ENCODE measurements at places on chromosomes 6 and 20. TPM values are rescaled to one million over a fixed set of nuclear protein-coding genes. Genes with fewer than 3 reads are reported as not detected.

Gene MYL9
- 7.8 TPM for total RNA-seq

Gene TMEM244
- not detected for total RNA-seq

DNA sequence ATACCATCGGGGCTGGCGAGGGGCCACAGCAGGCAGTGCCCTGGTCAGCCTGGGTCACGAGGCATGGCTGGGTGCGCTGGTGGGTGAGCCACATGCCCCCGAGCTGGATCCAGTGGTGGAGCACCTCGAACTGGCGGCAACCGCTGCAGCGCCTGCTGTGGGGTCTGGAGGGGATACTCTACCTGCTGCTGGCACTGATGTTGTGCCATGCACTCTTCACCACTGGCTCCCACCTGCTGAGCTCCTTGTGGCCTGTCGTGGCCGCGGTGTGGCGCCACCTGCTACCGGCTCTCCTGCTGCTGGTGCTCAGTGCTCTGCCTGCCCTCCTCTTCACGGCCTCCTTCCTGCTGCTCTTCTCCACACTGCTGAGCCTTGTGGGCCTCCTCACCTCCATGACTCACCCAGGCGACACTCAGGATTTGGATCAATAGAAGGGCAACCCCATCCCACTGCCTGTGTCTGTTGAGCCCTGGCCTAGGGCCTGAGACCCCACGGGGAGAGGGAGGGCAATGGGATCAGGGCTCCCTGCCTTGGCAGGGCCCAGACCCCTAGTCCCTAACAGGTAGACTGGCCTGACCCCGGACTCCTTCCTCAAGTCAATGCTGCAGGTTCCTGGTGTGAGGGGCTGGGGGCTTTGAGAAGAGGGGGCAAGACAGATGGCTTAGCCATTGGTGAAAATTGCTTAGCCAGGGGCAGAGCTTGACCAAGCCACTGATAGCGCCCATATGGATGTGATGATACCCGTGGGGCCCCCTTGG lies 598 bp downstream of the TMEM239 start:
- no peaks in the 10 kb centered on the region for H3K4me1 ChIP-seq
- peaks cover 64% of the 10 kb centered on the region for H3K27me3 ChIP-seq
- no peak for DNase-seq
- H3K27ac ChIP-seq: no peak overlapping the region
- no peak overlapping the region for H3K4me3 ChIP-seq

- H3K4me1 ChIP-seq: peaks cover 9% of the 10 kb centered on the region
- peaks cover 8% of the 10 kb centered on the region for H3K36me3 ChIP-seq
- no peaks in the 10 kb centered on the region for H3K27me3 ChIP-seq
- H3K27ac ChIP-seq: no peak overlapping the region
- DNase-seq: no peak
- peak overlapping the region; percentile 66 for H3K4me3 ChIP-seq
Measured at GRCh38 chr6:3849681-3850450, 693 bp downstream of the FAM50B start.

DNA sequence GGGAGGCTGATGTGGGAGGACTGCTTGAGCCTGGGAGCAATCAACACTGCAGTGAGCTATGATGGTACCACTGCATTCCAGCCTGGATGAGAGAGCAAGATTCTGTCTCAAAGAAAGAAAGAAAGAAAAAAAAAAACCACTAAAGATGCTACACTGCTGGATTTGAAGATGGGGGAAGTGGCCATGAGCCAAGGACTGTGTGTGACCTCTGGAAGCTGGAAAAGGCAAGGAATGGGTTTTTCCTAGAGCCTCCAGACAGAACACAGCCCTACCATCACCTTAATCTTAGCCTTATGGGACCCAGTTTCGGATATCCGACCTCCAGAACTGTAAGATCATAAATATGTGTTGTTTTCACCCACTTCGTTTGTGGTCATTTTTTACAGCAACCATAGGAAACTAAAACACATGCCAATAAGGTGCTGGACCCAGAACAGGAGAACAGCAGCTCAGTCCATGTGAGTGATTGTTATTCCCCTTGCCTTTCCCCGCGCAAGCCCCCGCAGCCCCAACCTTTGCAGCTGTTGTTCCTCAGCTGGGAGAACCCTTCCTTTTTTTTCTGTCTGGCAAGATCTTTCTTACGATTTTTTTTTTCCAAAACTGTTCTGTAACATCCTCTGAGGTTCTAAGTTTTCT lies 11.1 kb upstream of the VAPB start:
- H3K4me1 ChIP-seq: no peaks in the 10 kb centered on the region
- peaks cover 88% of the 10 kb centered on the region for H3K27me3 ChIP-seq
- no peak for DNase-seq
- H3K4me3 ChIP-seq: no peak overlapping the region

DNA sequence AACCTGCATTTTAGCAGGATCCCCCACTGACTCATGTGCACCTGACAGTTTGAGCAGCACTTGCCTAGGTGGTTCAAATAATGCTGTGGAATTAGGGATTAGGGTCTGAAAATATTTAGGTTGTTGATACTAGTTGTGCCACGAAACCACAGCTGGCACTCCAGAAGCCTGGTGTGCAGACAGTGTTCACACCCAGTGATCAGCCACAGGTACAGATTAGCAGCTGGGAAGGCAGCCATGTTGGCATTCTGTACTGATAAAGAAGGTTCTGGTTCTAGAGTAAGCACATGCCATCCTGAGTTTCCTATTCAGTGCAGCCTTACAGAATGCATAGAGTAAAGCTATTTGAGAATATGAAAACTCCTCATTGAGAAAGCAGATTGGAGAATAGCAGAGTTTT lies 30.1 kb downstream of the TMEM74B start:
- peaks cover 6% of the 10 kb centered on the region for H3K36me3 ChIP-seq
- H3K27me3 ChIP-seq: no peaks in the 10 kb centered on the region
- no peak overlapping the region for H3K4me3 ChIP-seq
- no peaks in the 10 kb centered on the region for H3K4me1 ChIP-seq
- no peak for DNase-seq

DNA sequence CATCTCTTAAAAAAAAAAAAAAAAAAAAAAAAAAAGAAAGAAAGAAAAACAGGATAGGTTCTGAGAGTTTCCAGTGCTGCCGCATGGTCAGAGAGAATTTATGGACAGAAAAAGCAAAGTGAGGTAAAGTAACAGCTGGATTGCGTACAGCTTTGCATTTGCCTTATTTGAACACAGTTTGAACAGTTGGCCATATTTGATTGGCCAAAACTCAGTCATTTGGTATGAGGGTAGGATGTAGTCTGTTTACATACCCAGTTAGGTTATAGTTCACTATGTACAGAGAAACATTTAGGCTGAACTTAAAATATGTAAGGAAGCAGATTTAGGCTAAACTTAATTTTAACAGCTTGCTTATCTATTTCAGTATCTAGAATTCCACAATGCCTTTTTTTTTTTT lies 17.5 kb upstream of the L3MBTL1 start:
- no peak for DNase-seq
- H3K4me3 ChIP-seq: no peak overlapping the region
- no peaks in the 10 kb centered on the region for H3K36me3 ChIP-seq
- H3K27ac ChIP-seq: no peak overlapping the region
- H3K27me3 ChIP-seq: peaks cover 38% of the 10 kb centered on the region

DNA sequence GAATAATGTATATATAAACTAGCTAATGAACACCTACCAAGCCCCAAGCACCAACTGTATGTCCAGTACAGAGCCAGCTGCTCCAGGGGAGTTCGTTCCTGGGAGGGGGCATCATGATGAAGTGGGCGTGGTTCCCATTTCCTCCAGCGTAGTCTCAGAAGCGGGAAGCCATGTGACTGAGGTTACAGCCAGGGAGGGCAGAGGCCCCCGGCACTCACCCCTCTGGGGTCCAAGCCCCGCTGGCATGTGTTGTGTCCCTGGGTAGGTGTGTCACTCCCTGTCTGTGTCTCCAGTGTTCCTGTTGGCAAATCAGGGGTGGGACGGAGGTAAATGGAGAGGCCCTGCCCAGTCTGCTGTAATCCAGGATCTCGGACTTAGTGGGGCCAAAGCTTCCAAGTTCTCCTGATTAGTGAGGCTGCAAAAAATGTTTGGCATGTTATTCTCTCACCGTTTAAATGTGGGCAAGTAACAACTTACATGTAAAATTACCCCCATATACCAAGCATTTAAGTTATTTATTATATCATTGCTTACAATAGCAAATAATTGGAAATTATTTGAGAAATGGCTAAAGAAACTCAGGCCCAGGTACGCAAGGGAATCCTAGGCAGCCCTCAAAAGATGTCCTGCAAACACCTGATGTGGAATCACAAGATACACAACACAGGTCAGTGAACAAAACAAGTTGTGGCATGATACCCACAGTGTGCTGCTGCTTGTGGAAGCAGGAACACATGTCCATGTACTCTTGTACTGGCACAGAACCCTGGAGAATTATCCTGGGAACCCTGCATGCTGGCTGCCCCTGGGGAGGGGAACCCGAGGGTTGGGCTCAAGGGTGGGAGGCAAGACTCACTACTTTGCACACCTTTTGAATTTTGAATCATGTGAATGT lies 22.2 kb downstream of the FAM110A start:
- no peak overlapping the region for H3K27ac ChIP-seq
- H3K27me3 ChIP-seq: no peaks in the 10 kb centered on the region
- no peaks in the 10 kb centered on the region for H3K36me3 ChIP-seq
- H3K4me1 ChIP-seq: peaks cover 16% of the 10 kb centered on the region

GRCh38 chr6:46215777-46216176 lies 45.0 kb upstream of the ENPP5 start:
- no peaks in the 10 kb centered on the region for H3K4me1 ChIP-seq
- no peak overlapping the region for H3K27ac ChIP-seq
- H3K4me3 ChIP-seq: no peak overlapping the region
- DNase-seq: no peak
- H3K36me3 ChIP-seq: no peaks in the 10 kb centered on the region

GRCh38 chr6:41424370-41425058 lies 89.1 kb downstream of the NCR2 start:
- peak; percentile 95 for DNase-seq
- peaks cover 2% of the 10 kb centered on the region for H3K4me1 ChIP-seq
- H3K27ac ChIP-seq: no peak overlapping the region
- H3K27me3 ChIP-seq: peaks cover 27% of the 10 kb centered on the region

DNA sequence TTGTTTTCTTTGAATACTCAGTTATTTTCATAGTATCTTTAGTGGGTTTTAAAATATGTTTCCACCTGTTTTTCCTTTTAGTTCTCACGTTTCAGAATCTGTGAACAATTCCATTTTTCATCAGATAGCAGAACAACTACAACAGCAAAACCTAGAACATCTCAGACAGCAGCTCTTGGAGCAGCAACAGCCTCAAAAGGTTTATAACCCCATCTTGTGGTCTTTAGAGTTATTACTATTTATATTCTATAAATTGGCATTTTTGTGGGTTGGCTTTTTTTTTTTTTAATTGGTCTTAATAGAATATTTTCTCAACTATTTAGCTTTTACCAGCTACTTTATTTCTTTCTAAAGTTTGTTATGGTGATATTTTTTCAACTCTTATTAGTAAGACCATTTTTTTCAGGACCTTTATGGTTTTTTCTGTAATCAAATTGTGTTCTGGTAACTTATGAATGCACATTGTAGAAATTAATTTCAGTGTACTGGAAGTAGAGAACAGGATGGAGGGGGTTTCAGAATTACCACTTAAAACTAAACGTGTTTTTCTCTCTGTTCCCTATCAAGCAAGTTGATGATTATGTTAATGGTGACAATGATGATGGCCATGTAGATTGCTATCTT lies 72.2 kb downstream of the SCAF8 start:
- DNase-seq: no peak
- no peaks in the 10 kb centered on the region for H3K27me3 ChIP-seq
- no peak overlapping the region for H3K4me3 ChIP-seq

DNA sequence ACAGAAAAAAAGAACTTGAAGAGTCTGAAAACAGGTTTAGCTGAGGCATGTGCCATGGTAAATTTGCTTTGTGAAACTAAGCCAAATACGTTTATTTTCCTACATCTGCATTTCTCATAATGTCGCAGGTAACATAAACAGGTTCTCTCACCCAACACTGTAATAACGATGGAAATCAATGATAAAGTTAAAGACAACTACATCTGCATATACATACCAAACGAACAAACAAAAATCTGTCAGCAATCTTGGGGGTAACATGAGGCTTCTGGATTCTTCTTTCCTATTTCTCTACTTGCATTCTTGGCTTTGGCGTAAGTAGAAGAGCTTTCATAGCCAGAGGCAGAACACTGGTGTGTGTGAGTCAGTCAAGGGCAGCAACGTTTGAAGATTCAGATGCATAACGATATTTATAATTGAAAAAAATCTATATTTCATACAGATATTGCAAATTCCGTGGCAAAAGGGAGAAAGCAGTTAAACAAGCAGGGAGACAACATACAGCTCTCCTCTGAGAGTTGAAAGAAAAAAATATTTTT lies 195.1 kb downstream of the EDN1 start:
- no peaks in the 10 kb centered on the region for H3K27me3 ChIP-seq
- peaks cover 4% of the 10 kb centered on the region for H3K36me3 ChIP-seq
- no peak for DNase-seq
- H3K27ac ChIP-seq: peak overlapping the region; percentile 61
- H3K4me1 ChIP-seq: peaks cover 52% of the 10 kb centered on the region

DNA sequence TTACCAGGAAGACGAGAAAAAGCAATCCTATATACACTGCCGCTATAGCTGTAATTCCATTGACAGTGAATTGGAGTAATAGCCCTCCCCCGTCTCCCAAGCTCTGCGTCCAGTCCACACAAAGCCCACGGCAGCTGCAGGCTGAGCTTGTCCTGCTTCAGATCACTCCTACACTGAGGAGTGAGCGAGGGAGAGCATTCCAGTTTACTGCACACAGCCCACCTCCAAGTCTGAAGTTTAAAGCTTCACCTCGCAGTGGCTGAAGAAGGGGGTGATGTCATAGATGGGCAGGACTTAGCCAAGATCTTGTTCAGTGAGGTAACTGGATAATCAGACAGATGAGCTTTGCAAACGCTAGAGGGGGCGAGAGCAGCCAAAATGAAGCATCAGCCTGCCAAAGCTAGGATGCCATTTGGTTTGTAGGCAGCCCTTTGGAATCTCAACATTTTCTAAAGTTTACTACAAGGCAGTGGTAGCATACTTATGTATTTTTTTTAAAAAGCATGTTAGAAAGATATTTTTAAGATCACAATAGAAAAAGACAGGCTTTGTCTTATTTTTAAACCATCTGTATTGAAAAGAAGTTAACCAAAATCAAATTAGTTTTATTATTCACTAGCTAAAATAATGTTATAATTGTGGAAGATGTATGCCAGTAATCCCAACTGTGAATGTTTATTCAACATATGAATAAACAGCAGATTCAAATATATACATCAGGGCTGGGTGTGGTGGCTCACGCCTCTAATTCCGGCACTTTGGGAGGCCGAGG lies at the start of gene FLRT3:
TSS of gene FLRT3 (minus strand) at position 213 of the 772 bp plus-strand sequence. CDS start 10,106 bp downstream, outside the sequence.
- peaks cover 9% of the 10 kb centered on the region for H3K4me1 ChIP-seq
- H3K4me3 ChIP-seq: peak within 1 kb of the TSS; percentile 72
- DNase-seq: peak; percentile 77

DNA sequence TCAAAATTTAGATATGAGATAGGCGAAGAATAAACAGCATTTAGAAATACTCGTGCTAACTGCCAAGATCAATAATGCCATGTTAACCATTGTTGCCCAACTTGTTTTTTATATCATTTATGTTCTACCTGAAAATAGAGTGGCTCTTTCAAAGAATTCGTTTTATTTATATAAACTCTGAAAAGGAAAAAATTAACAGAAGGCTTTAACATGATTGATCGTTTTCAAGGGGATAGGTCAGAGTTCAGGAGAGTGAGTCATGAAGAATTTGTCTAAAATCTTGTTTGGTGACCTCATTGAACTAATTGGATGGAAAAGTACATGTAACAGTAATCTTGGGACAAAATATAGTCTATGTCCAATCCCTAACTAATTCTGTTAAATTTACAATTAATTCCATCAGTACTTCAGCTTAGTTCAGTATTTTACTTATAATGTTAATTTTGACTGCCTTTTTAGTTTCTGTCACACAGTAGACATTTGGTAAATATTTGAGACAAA lies 11.1 kb upstream of the ELOVL2 start:
- H3K27me3 ChIP-seq: no peaks in the 10 kb centered on the region
- H3K4me1 ChIP-seq: peaks cover 18% of the 10 kb centered on the region
- H3K36me3 ChIP-seq: peaks cover 5% of the 10 kb centered on the region
